ENCODE measurements at places on chromosomes 5 and 9. TPM values are rescaled to one million over a fixed set of nuclear protein-coding genes. Genes with fewer than 3 reads are reported as not detected.

TRIM32 gene
- 14.3 TPM for total RNA-seq

STPG3 gene
- not detected for total RNA-seq

FAXDC2 gene
- total RNA-seq = 4.5 TPM

PCDHB5 gene
- total RNA-seq = 12.4 TPM

GRXCR2 gene
- total RNA-seq = not detected

NAIP gene
- 3.3 TPM for total RNA-seq

GABRB2 gene
- total RNA-seq = not detected

LOX gene
- total RNA-seq = not detected

Data from A375 (cell line).